ENCODE measurements at places on chromosomes 12 and 14. TPM values are rescaled to one million over a fixed set of nuclear protein-coding genes. Genes with fewer than 3 reads are reported as not detected.

The RPGRIP1 gene
- 0.76 TPM for total RNA-seq

The ANO2 gene
- total RNA-seq, result not detected

The RHEBL1 gene
- 2.5 TPM for total RNA-seq

The FGF23 gene
- not detected for total RNA-seq

The PLXNC1 gene
- total RNA-seq, result 19.2 TPM

The CMA1 gene
- not detected for total RNA-seq

The DACT1 gene
- 35.9 TPM for total RNA-seq

The TAS2R30 gene
- total RNA-seq, result 8.4 TPM

The RFLNA gene
- total RNA-seq, result not detected

The YARS2 gene
- 17.1 TPM for total RNA-seq

The LHX5 gene
- not detected for total RNA-seq

The PRPF39 gene
- 56.9 TPM for total RNA-seq

The MMAB gene
- 11.8 TPM for total RNA-seq

The CLEC14A gene
- total RNA-seq, result not detected

The LRIG3 gene
- total RNA-seq, result not detected

The AMDHD1 gene
- 2.0 TPM for total RNA-seq

The GPX2 gene
- 0.89 TPM for total RNA-seq

The ALDH1L2 gene
- 0.07 TPM for total RNA-seq

The TMEM263 gene
- 31.2 TPM for total RNA-seq

The SLC7A8 gene
- total RNA-seq, result 5.9 TPM

The LTB4R gene
- 17.0 TPM for total RNA-seq

The RNASE3 gene
- total RNA-seq, result not detected

The NXPH4 gene
- 1.2 TPM for total RNA-seq

The SERPINA12 gene
- not detected for total RNA-seq

The PAPLN gene
- 0.14 TPM for total RNA-seq

The IL22 gene
- 0.63 TPM for total RNA-seq

The MYO1A gene
- total RNA-seq, result 1.2 TPM

All from T-cell (primary cell).